RWPE1 (cell line): ENCODE measurements at places on chromosomes 13 and 19.

DNA sequence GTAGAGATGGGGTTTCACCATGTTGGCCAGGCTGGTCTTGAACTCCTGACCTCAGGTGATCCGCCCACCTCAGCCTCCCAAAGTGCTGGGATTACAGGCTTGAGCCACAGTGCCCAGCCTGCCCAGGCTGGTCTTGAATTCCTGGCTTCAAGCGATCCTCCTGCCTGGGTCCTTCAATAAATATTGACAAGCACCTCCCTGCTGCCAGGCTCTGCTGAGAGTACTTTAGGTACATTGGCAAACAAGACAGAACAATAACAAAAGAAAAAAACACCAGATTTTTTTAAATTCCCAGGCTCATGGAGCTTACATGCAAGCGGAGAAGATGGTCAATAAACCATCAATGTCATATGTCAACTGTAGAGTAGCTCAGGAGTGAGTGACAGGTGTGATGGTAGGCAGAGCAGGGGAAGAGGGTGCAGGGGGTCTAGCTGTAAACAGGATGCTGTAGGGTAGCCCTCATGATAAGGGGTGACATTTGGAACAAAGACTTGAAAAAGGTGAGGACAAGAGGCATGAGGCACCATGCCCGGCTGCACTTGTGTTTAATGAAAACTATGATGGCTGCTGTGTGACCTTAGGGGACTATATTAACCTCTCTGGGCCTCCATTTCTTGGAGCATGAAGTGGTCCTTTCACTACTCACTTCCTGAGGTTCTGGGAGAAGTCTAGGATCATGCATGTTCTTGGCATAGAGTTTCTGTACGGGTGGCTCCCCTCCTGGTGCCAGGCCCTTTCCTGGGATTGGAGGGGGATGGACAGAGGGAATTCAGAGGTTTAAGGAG, 19.6 kb downstream of the SULT2B1 start:
- DNase-seq, result no peak

- no peak for DNase-seq
Measured at GRCh38 chr19:58516964-58517833, 2.4 kb downstream of the ZBTB45 start.

- DNase-seq, result peak; percentile 89
Measured at GRCh38 chr19:15195371-15196334, 5.1 kb downstream of the NOTCH3 start.

GRCh38 chr19:36081385-36081784, 26.7 kb downstream of the WDR62 start:
- DNase-seq, result no peak

- no peak for DNase-seq
Measured at GRCh38 chr19:30226464-30227011, 145.6 kb upstream of the ZNF536 start.

DNA sequence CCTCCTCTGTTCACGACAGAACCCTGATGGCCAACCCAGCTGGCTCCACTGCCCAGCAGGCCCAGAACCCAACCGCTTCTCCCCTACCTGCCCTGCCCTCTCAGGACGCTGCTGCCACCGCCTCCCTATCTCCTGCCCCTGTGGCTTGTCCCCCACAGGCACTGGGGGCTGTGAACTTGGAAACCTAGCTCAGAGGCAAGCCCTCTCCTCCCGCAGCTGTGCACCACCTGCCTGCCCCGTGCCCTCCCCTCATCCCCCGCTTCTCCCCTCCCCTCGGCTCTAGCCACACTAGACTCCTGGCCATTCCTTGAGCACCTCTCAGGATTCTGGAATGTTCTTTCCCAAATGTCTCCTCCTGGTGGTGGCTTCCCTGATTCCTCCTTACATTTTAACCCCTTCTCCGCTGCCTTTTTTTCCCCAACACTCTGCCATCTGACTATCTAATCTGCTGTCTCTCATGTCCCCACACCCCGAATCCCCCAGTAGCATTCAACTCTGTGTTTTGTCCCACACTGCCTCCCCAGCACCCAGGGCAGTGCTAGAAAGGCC, 6.7 kb downstream of the NANOS3 start:
- no peak for DNase-seq

DNA sequence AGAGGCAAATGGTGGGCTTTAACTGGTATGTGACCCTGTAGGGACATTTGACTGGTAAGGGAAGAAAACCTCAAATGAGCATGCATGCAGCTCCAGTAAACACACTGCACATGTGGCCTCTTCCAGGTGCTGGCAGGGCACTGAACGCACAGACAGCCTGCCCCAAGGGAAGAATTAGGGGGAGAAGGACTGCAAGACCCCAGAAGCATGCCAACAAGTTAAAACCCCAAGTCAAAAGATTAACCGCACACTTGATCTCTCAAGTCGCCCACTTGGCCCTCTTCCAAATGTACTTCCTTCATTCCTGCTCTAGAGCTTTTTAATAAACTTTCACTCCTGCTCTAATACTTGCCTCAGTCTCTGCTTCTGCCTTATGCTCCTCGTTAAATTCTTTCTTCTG, 46.9 kb upstream of the SLITRK1 start:
- DNase-seq, result no peak

GRCh38 chr19:20923077-20923871, at the start of gene ZNF85:
ZNF85 (plus strand) TSS chr19:20923251; CDS start chr19:20923401, 150 bp downstream.
- peak; percentile 86 for DNase-seq

DNA sequence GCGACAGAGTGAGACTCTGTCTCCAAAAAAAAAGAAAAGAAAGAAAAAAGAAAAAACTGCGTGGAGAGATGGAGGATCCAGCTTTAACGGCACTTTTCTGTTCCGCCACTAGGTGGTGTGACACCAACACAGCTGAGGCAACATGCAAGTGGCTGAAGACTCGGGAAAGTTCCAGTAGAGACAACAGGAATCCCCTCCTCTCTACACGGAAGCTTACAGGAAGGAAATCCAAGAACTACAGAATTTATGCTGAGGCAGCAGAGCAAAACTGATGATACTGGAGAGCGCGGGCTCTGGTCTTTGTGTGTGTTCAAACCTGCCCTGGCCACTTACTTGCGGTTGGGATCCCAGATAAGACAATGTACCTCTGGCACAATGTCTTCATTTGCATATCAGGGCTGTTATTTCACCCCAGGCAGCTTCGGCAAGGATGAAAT, 9.9 kb downstream of the RANBP3 start:
- DNase-seq, result peak; percentile 85

GRCh38 chr13:71278512-71278911, 588.5 kb downstream of the DACH1 start:
- DNase-seq, result no peak

GRCh38 chr13:23794267-23795161, 94.7 kb downstream of the MIPEP start:
- DNase-seq, result no peak

- no peak for DNase-seq
Measured at GRCh38 chr13:29940715-29941114, 90.3 kb upstream of the UBL3 start.

- DNase-seq, result no peak
Measured at GRCh38 chr13:47232516-47232915, 335.7 kb upstream of the HTR2A start.

GRCh38 chr19:15555021-15555420, 46.7 kb downstream of the CYP4F22 start:
- DNase-seq, result no peak

GRCh38 chr19:7900401-7900870, 3.2 kb upstream of the MAP2K7 start:
- no peak for DNase-seq

- no peak for DNase-seq
Measured at GRCh38 chr19:17415121-17415520, 4.7 kb upstream of the MVB12A start.

GRCh38 chr19:31145007-31145406, 204.2 kb downstream of the TSHZ3 start:
- DNase-seq, result no peak

DNA sequence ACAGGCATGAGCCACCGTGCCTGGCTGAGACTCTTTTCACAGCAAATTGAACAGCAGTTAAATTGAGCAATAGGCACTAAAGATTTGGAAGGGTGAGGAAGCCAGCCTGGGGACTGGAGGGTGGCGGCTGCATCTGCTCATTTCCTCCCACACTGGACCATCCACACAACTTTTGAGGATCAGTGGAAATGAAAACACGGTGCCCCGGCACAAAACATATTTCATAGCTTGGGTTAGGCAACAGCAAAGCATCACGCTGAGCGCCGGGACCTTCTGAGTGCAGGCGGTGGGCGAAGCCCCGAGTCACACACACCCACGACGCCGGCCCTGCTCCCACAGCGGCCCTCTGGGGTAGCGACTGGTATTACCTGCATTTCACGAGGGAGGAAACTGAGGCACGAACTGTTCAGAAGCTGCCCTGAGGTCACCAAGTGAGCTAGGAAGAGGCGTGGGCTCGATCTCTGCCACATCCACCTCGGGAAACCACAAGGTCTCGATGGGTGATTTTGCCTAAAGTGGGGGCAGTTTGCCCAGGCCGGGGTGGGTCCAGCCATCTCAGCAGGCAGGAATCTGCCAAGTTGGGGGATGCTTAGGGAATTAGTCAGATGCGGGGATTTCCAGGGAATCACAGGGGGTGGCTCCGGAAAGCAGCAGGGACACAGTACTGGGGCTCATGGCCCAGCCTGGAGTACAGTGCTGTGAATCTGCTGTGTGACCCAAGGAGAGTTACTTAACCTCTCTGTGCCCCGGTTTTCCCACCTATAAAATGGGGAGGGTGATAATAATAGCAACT, 3.5 kb upstream of the SBNO2 start:
- DNase-seq, result peak; percentile 94

DNA sequence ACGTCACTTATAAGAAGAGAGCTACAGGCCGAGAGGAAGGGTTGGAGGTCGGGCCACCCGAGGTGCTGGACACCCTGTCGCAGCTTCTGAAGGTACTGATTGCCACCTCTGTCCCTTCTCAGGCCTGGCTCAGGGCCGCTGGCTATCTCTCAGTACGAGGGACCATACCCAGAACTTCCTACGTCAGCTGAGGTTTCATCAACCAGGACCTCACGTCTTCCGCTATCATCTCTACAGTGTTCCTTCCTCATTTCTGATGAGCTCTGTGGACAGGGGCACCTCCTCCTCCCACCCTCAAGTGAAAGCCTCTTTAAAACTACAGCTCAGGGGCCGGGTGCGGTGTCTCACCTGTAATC, 58.2 kb upstream of the USE1 start:
- no peak for DNase-seq

GRCh38 chr19:19597809-19598306, 20.6 kb downstream of the PBX4 start:
- DNase-seq, result no peak

- peak; percentile 100 for DNase-seq
Measured at GRCh38 chr19:17947815-17948513, 15.1 kb downstream of the CCDC124 start.

DNA sequence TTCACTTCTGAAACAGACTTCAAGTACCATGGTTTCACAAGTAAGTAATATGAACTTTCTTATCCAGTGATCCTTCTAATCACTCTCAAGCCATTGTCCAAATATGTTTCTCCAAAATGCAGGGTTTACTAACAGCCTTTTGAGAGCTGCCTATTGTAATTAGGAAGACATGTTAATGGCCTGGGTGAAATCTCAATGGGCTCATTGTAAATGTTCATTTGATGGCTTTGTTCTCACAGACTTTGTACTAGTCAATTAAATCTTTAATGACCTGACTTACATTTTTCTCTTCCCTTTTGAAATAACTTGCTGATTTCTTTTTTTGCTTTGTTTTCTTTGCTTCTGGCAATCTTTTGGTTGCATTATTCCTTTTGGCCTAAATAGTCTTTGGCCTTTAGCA, 444.8 kb downstream of the LIG4 start:
- DNase-seq, result no peak

DNA sequence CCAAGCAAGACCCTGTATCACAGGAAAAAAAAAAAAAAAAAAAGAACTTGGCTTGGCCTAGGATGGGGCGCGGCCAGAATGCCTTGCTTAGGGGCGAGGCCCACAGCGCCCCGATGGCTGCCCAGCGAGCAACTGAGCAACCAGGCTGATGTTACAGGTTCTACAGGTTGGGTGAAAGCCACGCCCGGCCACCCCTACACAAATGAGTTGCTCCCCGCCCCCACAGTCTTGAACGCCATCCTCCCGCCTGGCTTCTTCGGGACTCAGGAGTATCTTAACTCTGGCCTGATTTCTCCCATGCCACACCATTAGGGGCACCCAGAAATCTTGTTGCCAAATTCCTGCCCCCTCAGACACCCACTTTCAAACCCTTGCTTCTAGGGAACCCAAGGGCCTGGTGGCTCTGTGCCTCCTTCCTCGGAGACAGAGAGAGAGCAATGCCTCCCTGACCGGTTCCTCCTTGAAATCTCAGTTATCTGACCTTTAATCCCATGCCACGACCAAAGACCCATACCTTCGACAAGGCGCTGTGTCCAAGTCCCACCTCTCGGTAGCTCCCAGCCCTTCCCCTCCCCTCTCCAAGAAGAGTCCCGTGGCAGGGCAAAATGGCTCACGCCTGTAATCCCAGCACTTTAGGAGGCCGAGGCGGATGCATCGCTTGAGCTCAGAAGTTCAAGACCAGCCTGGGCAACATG, 1.1 kb upstream of the CBLC start:
- peak; percentile 88 for DNase-seq

- no peak for DNase-seq
Measured at GRCh38 chr19:18023622-18024251, 15.8 kb downstream of the ARRDC2 start.

DNA sequence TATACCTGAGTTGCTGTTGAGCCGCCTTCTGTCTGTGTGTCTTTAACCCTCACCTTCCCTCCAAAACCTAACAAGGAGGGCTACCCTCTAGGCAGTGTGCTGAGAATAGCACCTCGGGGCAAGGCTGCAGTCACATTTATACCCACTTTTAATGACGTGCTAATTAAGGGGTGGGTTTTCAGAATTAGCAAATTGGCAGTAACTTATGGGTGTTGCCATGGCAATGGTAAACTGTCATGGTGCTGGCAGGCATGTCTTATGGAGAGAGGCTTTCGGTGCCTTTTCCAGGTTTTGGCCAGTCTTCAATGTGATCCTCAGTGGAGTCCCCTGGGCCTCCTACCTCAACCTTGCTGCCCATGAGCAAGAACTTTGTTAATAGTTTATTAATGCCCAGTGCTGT, 1.2 kb upstream of the PNMA8A start:
- DNase-seq, result no peak
